ENCODE measurements at places on chromosomes 1 and 21. TPM values are rescaled to one million over a fixed set of nuclear protein-coding genes. Genes with fewer than 3 reads are reported as not detected.

- peaks cover 61% of the 10 kb centered on the region for H3K27me3 ChIP-seq
- peaks cover 16% of the 10 kb centered on the region for H3K4me1 ChIP-seq
- no peak overlapping the region for H3K27ac ChIP-seq
- DNase-seq = no peak
- H3K36me3 ChIP-seq = peaks cover 7% of the 10 kb centered on the region
- peak overlapping the region; percentile 71 for H3K4me3 ChIP-seq
Measured at GRCh38 chr1:94236630-94237290, 624 bp downstream of the ARHGAP29 start.

- no peaks in the 10 kb centered on the region for H3K36me3 ChIP-seq
- no peak for DNase-seq
- H3K4me1 ChIP-seq = no peaks in the 10 kb centered on the region
- no peak overlapping the region for H3K27ac ChIP-seq
- no peak overlapping the region for H3K4me3 ChIP-seq
Measured at GRCh38 chr1:167532375-167532774, 14.0 kb upstream of the CD247 start.

GRCh38 chr1:162943622-162944021 lies 82.6 kb upstream of the CCDC190 start:
- H3K36me3 ChIP-seq = no peaks in the 10 kb centered on the region
- H3K27ac ChIP-seq = no peak overlapping the region

GRCh38 chr21:29351691-29352090 lies 53.0 kb downstream of the BACH1 start:
- no peaks in the 10 kb centered on the region for H3K27me3 ChIP-seq
- peaks cover 21% of the 10 kb centered on the region for H3K4me1 ChIP-seq
- H3K27ac ChIP-seq = no peak overlapping the region

- H3K27me3 ChIP-seq = peaks cover 6% of the 10 kb centered on the region
- no peaks in the 10 kb centered on the region for H3K36me3 ChIP-seq
- no peak for DNase-seq
- no peak overlapping the region for H3K4me3 ChIP-seq
- H3K27ac ChIP-seq = no peak overlapping the region
- no peaks in the 10 kb centered on the region for H3K4me1 ChIP-seq
Measured at GRCh38 chr1:64114012-64114525, 89.4 kb upstream of the UBE2U start.

GRCh38 chr1:2441746-2442145 lies 29.4 kb upstream of the PEX10 start:
- H3K4me3 ChIP-seq = no peak overlapping the region
- peaks cover 5% of the 10 kb centered on the region for H3K36me3 ChIP-seq
- peaks cover 5% of the 10 kb centered on the region for H3K4me1 ChIP-seq
- no peak overlapping the region for H3K27ac ChIP-seq

DNA sequence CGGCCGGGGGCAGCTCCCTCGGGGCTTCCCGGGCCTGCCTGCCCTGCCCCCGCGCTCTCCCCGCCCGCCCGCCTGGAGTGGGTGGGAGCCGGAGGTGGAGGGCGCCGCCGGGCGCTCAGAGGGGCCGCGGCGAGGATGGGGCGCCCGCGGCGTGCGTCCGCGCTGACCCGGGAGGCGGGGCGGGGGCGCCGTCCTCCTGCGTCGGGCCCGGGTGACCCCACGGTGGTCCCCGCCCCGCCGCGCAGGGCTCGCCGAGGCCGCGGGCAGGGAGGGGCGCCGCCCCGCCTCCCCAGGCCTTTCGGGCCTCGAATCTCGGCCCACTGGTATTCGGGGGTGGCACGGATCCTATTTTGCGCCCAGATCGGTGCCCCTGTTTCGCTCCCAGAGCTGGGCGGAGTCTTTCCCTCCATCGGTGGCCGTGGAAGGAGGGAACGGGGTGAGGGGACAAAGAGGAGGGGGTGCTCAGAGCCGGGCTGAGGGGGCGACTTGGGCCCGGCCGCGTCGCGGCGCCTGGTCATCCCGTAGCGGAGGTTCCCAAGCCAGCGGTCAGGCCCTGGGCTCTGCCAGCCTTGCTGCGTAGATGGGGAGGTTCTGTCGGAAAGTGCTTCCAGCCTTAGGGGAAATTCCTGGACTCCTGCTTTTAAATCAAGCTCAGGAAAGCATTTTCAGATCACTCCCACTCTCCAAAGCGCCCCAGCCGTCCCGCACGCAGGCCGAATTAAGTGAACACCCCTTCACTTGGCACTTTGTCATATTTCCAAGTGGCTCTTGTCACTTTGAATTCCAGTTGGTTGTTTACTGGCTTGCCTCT lies 545 bp downstream of the PATJ start:
- H3K4me3 ChIP-seq = peak overlapping the region; percentile 87
- peak; percentile 5 for DNase-seq
- no peaks in the 10 kb centered on the region for H3K36me3 ChIP-seq
- peaks cover 27% of the 10 kb centered on the region for H3K4me1 ChIP-seq
- peak overlapping the region; percentile 87 for H3K27ac ChIP-seq

GRCh38 chr1:76374086-76374485 lies 299.5 kb downstream of the ST6GALNAC3 start:
- H3K36me3 ChIP-seq = no peaks in the 10 kb centered on the region
- H3K27ac ChIP-seq = no peak overlapping the region
- H3K4me1 ChIP-seq = no peaks in the 10 kb centered on the region
- no peak overlapping the region for H3K4me3 ChIP-seq

- H3K36me3 ChIP-seq = no peaks in the 10 kb centered on the region
- DNase-seq = no peak
- no peaks in the 10 kb centered on the region for H3K4me1 ChIP-seq
- no peak overlapping the region for H3K27ac ChIP-seq
Measured at GRCh38 chr1:164846731-164847691, 288.0 kb downstream of the PBX1 start.

- no peak for DNase-seq
- H3K4me1 ChIP-seq = peaks cover 5% of the 10 kb centered on the region
- no peak overlapping the region for H3K27ac ChIP-seq
- no peak overlapping the region for H3K4me3 ChIP-seq
- peaks cover 4% of the 10 kb centered on the region for H3K27me3 ChIP-seq
Measured at GRCh38 chr1:10980094-10980577, 32.3 kb upstream of the TARDBP start.

GRCh38 chr1:33790577-33790976 lies 73.3 kb upstream of the HMGB4 start:
- H3K4me3 ChIP-seq = no peak overlapping the region
- DNase-seq = no peak

GRCh38 chr1:151837884-151838221 lies 1.8 kb downstream of the C2CD4D start:
- peak overlapping the region; percentile 85 for H3K4me3 ChIP-seq
- peaks cover 2% of the 10 kb centered on the region for H3K27me3 ChIP-seq
- DNase-seq = no peak
- no peaks in the 10 kb centered on the region for H3K36me3 ChIP-seq
- H3K4me1 ChIP-seq = peaks cover 60% of the 10 kb centered on the region
- H3K27ac ChIP-seq = peak overlapping the region; percentile 90

- H3K36me3 ChIP-seq = no peaks in the 10 kb centered on the region
- no peak overlapping the region for H3K4me3 ChIP-seq
- H3K4me1 ChIP-seq = no peaks in the 10 kb centered on the region
- no peak overlapping the region for H3K27ac ChIP-seq
- DNase-seq = no peak
- H3K27me3 ChIP-seq = peaks cover 46% of the 10 kb centered on the region
Measured at GRCh38 chr21:36686955-36687354, 12.0 kb upstream of the SIM2 start.

DNA sequence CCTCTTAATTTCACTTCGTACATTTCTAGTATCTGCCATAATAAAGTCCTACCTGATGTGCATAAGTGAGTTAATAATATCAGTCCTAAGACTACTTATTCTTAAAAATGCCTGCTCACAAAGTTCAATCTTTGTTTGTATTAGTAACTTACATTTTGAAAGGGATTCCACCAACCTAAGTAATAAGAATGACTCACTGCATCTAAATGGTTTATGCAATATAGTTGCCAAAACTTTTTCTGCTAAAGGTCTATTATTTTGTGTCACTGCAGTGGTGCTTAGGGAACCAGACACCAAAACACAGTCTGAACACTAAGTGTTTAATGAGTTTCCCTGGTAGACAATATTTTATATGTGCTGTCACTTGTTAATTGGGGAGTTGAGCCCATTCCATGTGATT lies 1.8 kb downstream of the ZNF669 start:
- peaks cover 24% of the 10 kb centered on the region for H3K4me1 ChIP-seq
- DNase-seq = no peak
- H3K27ac ChIP-seq = no peak overlapping the region
- H3K4me3 ChIP-seq = peak overlapping the region; percentile 46

- no peak for DNase-seq
- H3K27me3 ChIP-seq = no peaks in the 10 kb centered on the region
- peaks cover 80% of the 10 kb centered on the region for H3K36me3 ChIP-seq
- H3K4me1 ChIP-seq = no peaks in the 10 kb centered on the region
- H3K4me3 ChIP-seq = no peak overlapping the region
Measured at GRCh38 chr1:85652327-85652726, 55.9 kb downstream of the ZNHIT6 start.

DNA sequence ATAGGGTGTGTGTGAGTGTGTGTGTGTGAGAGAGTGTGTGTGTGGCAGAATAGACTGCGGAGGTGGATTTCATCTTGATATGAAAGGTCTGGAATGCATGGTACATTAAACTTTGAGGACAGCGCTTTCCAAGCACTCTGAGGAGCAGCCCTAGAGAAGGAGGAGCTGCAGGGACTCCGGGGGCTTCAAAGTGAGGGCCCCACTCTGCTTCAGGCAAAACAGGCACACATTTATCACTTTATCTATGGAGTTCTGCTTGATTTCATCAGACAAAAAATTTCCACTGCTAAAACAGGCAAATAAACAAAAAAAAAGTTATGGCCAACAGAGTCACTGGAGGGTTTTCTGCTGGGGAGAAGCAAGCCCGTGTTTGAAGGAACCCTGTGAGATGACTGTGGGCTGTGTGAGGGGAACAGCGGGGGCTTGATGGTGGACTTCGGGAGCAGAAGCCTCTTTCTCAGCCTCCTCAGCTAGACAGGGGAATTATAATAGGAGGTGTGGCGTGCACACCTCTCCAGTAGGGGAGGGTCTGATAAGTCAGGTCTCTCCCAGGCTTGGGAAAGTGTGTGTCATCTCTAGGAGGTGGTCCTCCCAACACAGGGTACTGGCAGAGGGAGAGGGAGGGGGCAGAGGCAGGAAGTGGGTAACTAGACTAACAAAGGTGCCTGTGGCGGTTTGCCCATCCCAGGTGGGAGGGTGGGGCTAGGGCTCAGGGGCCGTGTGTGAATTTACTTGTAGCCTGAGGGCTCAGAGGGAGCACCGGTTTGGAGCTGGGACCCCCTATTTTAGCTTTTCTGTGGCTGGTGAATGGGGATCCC lies 18.3 kb upstream of the HDAC1 start:
- H3K27me3 ChIP-seq = peaks cover 3% of the 10 kb centered on the region
- peaks cover 70% of the 10 kb centered on the region for H3K36me3 ChIP-seq
- H3K4me3 ChIP-seq = peak overlapping the region; percentile 90
- H3K27ac ChIP-seq = peak overlapping the region; percentile 97
- peaks cover 73% of the 10 kb centered on the region for H3K4me1 ChIP-seq
- peak; percentile 79 for DNase-seq

DNA sequence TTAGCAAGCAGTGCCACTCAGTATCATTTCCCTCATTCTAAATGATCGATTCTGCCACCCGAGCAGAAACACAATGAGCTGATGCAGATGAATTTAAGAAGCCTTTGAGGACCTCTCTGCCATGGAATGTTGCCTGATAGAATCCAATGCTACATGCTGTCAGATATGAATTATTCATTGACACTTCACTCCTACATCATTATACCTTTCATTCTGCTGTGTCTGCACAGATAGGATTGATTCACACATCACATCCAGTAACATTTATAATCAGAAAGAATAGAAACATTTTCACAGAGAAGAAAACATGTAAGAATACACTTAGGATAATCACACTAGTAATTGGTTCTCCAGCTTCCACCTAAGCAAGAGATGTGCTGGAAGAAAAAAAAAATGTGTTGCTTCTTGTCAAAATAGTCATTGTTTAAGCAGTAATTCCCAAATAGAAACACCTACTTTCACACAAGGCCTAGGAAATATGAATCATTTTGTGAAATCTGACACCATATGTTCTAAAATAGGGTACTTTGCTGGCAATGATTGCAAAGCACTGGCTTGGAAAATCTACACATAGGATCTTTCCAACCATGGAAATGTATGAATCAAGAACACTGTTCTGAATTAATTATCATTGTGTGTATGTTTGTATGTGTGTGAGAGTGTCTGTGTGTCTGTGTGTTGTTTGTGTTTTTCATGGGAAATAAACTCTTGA lies 110.1 kb downstream of the GRIK1 start:
- H3K4me3 ChIP-seq = no peak overlapping the region
- peaks cover 2% of the 10 kb centered on the region for H3K27me3 ChIP-seq
- no peaks in the 10 kb centered on the region for H3K4me1 ChIP-seq
- peaks cover 3% of the 10 kb centered on the region for H3K36me3 ChIP-seq
- no peak overlapping the region for H3K27ac ChIP-seq

GRCh38 chr1:225943582-225943981 lies 2.6 kb upstream of the LEFTY2 start:
- H3K27ac ChIP-seq = peak overlapping the region; percentile 29
- DNase-seq = no peak
- H3K36me3 ChIP-seq = no peaks in the 10 kb centered on the region
- no peak overlapping the region for H3K4me3 ChIP-seq
- peaks cover 10% of the 10 kb centered on the region for H3K4me1 ChIP-seq

GRCh38 chr1:87588495-87588894 lies 259.8 kb downstream of the LMO4 start:
- no peak overlapping the region for H3K4me3 ChIP-seq
- H3K36me3 ChIP-seq = no peaks in the 10 kb centered on the region
- no peaks in the 10 kb centered on the region for H3K27me3 ChIP-seq
- H3K27ac ChIP-seq = no peak overlapping the region

DNA sequence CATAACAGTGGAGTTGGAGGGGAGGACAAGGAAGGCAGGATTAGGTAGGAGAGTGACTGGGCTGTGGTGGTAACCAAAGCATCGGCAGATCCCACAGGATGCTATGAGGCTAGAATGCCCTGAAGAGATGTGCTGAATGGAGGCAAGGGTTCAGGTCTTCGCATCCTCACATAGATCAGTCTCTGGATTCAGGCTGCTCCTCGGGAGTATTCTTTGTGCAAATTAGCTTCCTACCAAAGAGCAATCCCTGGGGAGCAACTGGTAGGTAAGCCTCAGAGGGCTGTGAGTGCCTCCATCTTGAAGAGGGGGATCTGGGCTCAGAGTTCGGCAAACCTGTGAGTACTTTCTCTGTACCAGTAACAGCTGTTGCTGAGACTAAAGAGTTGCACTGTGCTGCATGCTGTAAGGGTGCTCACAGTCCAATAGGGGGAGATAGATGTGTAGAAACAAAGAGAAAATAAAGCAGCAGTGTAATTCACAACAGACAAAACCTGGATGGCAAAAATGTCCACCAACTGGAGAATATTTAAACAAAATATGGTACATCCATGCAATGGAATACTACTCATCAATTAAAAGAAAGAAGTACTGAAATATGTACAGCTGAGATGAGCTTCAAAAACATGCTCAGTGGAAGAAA lies 322.4 kb upstream of the DEPDC1 start:
- H3K4me1 ChIP-seq = no peaks in the 10 kb centered on the region
- H3K4me3 ChIP-seq = no peak overlapping the region
- no peak for DNase-seq
- H3K27ac ChIP-seq = no peak overlapping the region
- no peaks in the 10 kb centered on the region for H3K36me3 ChIP-seq

ECM1 gene
- polyA plus RNA-seq = not detected

SLFNL1 gene
- polyA plus RNA-seq = 0.21 TPM

ADGRL2 gene
- polyA plus RNA-seq = not detected

NBPF26 gene
- polyA plus RNA-seq = 2.2 TPM

KCNC4 gene
- 3.1 TPM for polyA plus RNA-seq

EDN2 gene
- polyA plus RNA-seq = not detected

HAO2 gene
- polyA plus RNA-seq = not detected

FMN2 gene
- not detected for polyA plus RNA-seq

C1QC gene
- polyA plus RNA-seq = not detected

F13B gene
- not detected for polyA plus RNA-seq

ASB17 gene
- not detected for polyA plus RNA-seq

ITLN2 gene
- polyA plus RNA-seq = not detected

SLAMF9 gene
- not detected for polyA plus RNA-seq

PPIAL4G gene
- 0.06 TPM for polyA plus RNA-seq
